ENCODE measurements at places on chromosomes 6 and 20. TPM values are rescaled to one million over a fixed set of nuclear protein-coding genes. Genes with fewer than 3 reads are reported as not detected.
A peak's percentile ranks its signal among the peaks of the same experiment; 100 is the strongest.

DNA sequence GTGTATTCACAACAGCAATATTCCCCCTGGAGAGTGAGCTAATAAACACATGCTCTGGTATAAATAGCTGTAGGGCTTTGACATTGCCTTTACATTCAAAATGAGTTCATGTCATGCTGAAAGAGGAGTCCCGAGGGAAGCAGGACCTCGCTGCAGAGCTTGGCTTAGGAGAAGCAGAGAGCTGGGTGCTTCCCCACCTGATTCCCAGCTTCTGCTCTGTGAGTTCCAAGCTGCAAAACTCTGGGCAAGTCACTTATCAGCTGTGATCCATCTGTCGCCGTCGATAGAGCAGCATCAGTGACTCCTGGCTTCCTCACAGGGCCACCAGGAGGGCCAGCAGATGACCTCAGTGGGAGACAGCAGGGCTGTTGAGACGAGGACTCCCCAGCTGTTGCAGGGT is 241.8 kb downstream of the ANKRD60 start:
- DNase-seq, result no peak

GRCh38 chr6:115832186-115832585 is 228.5 kb downstream of the FRK start:
- DNase-seq, result no peak

GRCh38 chr6:131758920-131759319 is 48.1 kb upstream of the CTAGE9 start:
- no peak for DNase-seq

DNA sequence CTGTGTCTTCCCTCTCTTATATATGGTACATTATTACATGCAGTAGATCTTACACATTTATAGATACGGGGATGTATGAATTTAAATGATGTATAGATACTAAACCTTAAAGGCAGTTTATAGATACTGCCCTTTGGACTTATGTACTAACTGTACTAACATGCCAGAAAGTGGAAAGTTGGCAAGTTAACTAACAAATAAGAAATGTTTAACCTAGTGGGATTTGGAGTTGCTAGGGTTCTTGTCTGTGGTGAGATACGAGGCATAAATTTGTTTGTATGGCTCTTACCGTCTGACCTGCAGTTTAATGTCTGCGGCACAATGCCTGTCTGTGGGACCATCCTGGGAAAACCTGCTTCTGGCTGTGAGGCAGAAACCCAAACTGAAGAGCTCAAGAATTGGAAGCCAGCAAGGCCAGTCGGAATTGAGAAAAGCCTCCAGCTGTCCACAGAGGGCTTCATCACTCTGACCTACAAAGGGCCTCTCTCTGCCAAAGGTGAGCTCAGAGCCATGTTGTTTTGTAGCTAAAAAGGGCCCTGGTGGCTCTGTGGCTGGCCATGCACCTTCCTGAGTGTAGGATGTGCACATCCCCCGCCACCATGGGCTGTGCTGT is 62.9 kb upstream of the SLC22A1 start:
- no peak for DNase-seq

GRCh38 chr20:4062721-4063606 is 47.6 kb upstream of the RNF24 start:
- DNase-seq, result no peak

- no peak for DNase-seq
Observed at GRCh38 chr6:106907754-106908153, 66.8 kb downstream of the CD24 start.

DNA sequence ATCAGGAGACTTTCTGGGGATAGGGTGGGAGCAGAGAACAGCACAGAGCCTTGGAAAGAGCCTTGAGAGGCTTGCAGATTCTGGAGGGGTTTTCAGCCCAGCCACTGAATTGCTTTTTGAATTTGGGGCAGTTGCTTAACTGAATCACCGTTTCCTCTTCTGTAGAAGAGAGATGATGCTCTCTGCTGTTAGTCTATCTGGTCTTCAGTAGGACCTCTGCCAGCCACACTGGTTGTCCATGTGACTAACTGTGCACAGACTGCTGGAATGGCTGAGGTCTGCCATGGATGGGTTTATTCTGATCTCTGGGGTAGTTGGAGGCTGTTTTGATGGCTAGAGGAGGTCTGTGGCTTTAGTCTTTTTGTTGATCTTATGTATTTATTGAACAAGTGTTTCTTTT is 21.4 kb upstream of the PRDM1 start:
- DNase-seq, result no peak

DNA sequence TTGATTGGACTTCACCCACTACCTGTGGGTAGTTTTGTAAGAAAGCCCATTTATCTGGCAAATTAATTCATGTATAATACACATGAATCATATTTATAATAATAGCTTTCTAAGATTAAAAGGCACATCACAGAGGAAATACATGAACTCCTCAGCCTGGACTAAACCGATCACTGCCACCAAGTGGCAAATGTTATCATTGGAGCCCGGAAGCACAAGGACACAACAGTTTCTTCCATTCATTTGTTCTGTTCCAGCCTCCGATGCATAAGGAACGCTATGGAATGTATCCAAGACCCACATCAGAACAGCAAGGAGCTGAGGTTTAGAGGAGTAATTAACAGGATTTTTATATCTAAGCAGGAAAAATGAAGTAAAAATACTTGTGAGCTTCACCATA is 13.9 kb upstream of the IPCEF1 start:
- peak; percentile 42 for DNase-seq

Gene TGM3
- total RNA-seq, result 0.29 TPM

Gene MYLK4
- total RNA-seq, result 0.43 TPM

Gene LBP
- not detected for total RNA-seq
